ENCODE measurements at places on chromosomes 12 and 14.

DNA sequence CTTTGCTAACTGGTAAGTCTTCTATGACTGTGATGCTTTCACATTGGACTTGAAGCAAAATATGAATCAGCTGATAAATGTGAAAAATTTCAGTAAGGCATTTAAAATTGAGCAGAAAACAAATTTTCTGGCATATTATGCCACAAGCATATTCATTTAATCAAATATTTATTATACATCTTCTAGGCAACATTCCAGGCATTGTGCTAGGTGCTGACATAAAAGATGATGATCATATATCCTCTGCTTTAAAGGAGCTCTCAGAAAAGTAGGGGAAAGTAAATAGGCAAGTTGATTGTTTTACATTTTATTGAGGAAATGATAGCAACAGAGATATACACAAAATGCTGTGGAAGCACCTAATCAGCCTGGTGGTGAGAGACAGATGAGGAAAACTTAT is 248.9 kb downstream of the SLC16A7 start:
- DNase-seq = no peak

GRCh38 chr12:67442347-67442841 is 173.2 kb downstream of the CAND1 start:
- DNase-seq = no peak

DNA sequence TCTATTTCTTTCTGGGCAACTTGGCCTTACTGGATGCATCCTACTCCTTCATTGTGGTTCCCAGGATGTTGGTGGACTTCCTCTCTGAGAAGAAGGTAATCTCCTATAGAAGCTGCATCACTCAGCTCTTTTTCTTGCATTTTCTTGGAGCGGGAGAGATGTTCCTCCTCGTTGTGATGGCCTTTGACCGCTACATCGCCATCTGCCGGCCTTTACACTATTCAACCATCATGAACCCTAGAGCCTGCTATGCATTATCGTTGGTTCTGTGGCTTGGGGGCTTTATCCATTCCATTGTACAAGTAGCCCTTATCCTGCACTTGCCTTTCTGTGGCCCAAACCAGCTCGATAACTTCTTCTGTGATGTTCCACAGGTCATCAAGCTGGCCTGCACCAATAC is 5.3 kb downstream of the OR4N5 start:
- DNase-seq = no peak

GRCh38 chr12:122458105-122459035 is 35.9 kb upstream of the CLIP1 start:
- DNase-seq = no peak

GRCh38 chr12:6936636-6937480 is 6.8 kb upstream of the RNU7-1 start:
- peak; percentile 84 for DNase-seq

DNA sequence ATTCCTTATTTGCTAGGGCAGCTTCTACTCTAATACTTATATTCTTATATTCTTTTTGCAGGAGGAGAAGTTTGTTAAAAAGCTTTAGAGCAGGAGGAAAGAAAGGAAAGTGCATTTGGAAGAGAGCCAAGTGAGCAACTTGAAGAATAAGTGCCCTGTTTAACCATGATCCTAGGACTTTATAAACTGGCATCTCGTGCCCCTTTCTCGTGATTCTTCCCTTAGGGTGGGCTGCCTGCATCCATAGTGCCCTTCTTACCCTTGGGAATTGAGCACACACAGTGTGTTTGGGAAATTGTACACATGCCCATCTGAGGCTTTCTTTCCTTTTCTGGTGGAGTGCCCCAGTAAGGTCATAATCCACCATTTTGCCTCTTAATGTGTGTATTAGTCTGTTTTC is 141.9 kb downstream of the NUBPL start:
- DNase-seq = no peak

GRCh38 chr12:15536446-15536845 is 214.1 kb downstream of the PTPRO start:
- DNase-seq = no peak

DNA sequence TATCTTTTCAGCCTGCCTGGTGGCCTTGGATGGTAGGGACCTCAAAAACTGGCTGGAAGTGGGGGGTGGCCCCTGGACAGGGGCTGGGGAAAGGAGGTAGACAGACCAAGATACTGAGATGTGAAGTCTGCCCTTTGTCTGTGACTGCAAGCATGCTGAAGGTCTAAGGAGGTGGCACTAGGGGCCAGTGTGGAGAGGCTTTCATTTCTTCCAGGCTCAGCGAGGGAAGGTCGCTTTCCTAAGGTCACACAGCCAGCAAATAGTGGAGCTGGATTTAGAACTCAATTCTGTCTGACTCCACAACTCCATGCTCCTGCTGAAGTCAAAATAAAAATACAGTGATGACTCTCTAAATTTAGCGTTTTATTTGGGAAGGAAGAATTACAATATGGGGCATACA is 11.3 kb upstream of the PLBD2 start:
- no peak for DNase-seq

DNA sequence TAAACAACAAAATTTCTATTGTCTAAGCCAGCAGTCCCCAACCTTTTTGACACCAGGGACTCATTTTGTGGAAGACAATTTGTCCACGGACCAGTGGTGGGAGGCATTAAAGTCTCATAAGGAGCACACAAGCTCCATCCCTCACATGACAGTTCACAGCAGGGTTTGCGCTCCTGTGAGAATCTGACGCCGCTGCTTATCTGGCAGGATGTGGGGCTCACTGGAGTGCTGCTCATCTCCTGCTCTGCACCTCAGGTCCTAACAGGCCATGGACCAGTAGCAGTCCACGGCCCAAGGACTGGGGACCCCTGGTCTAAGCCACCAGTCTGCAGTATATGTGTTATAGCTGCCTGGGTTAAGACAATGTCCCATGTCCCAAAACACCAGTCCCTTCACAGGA is 27.2 kb downstream of the VCPKMT start:
- DNase-seq = no peak

GRCh38 chr14:64801800-64802199 is 77.9 kb downstream of the SPTB start:
- no peak for DNase-seq

- DNase-seq = no peak
Measured at GRCh38 chr14:97200245-97200644, 403.1 kb downstream of the VRK1 start.

- no peak for DNase-seq
Measured at GRCh38 chr12:80293759-80294158, 150.3 kb upstream of the PTPRQ start.

GRCh38 chr12:70338531-70338930 is 27.6 kb upstream of the KCNMB4 start:
- no peak for DNase-seq

- DNase-seq = no peak
Measured at GRCh38 chr12:59115526-59115925, 195.2 kb upstream of the LRIG3 start.

GRCh38 chr14:101088714-101089113 is 185.2 kb upstream of the RTL1 start:
- DNase-seq = no peak

- no peak for DNase-seq
Measured at GRCh38 chr14:21025371-21026273, 761 bp upstream of the NDRG2 start.

DNA sequence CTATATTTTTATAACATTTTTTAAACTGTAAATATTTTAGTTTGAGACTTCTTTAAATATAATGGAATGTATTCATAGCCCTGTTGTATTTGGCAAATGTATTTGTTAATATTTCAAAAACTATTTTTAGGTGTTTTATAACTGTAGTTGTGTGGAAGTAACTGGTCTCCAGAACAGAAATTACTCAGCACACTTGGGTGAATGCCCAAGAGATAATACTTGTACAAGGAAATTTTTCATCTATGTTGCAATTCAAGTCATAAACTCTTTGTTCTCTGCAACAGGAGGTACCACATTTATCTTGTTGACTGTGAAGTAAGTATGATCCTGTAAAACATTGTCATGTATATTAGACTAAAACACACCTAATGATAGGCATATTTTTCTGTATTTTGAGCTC is 72.8 kb downstream of the SLCO1B3 start:
- no peak for DNase-seq

GRCh38 chr12:22543246-22544037 is 900 bp downstream of the C2CD5 start:
- DNase-seq = peak; percentile 54

DNA sequence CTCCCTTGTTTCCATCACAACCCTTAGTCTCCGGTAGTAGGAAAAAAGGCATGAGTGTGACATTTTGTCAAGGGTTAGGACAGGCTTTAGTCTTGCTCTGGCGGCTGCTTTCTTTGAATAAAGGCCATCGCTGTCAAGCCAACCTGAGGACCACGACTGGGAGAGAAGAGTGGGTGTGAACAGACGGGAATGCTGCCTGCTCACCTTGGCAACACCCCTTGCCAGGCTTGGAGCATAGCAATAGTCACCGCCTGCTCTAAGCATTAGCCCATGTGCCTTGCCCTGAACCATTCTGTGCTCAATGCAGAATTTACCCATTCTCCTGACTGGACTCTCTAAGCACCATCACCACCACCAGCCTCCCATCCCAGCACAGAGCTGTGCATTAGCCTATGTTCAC is 36.2 kb downstream of the SPTB start:
- DNase-seq = no peak

GRCh38 chr12:724194-724855 is 28.1 kb upstream of the WNK1 start:
- DNase-seq = no peak

- DNase-seq = peak; percentile 31
Measured at GRCh38 chr14:75513911-75514672, 8.2 kb upstream of the BATF start.

DNA sequence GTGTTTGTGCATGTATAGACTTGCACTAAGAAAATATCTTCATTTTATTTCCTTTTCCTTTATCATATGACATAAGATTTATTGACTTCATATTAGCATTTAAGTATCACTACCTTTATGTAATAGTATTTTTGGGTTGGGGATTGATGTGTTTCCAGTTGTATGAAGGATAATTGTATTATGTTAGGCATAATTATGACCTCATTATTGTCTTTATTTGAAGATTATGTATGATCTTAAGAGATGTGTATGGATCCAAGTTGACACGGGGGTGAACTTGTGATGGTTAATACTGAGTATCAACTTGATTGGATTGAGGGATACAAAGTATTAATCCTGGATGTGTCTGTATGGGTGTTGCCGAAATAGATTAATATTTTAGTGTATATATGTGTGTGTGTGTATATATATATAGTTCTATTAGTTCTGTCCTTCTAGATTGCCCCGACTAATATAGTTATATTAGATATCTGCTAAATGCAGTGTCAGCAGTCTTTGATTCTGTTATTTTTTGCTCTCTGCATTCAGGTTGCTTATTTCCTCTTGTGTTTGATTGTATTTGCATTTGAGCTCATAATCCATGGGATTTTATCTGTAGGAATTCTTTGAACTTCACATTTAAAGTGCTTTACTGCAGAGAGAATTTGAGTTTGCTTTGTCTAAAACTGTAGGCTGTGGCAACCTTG is 211.0 kb downstream of the TMEM117 start:
- no peak for DNase-seq

- no peak for DNase-seq
Measured at GRCh38 chr12:26359576-26359975, 164.2 kb downstream of the SSPN start.

DNA sequence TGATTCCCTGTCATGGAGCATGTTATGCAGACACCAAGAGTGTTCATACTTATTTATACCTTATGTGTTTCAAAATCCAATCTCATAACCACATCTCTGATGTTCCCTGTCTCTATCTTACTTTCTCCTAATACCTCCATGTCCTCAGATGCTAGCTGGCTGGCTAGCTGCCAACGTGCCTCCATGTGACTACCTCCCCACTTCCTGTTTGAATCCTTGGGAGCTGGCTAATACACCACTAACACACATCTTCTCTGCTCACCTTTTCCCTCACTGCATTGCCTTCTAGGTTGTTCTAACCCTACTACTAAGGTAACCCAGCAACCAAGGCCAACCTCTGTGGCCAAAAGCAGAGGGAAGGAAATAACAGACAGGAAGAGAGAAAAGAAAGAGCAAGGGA is 27.3 kb downstream of the TTC5 start:
- no peak for DNase-seq

DNA sequence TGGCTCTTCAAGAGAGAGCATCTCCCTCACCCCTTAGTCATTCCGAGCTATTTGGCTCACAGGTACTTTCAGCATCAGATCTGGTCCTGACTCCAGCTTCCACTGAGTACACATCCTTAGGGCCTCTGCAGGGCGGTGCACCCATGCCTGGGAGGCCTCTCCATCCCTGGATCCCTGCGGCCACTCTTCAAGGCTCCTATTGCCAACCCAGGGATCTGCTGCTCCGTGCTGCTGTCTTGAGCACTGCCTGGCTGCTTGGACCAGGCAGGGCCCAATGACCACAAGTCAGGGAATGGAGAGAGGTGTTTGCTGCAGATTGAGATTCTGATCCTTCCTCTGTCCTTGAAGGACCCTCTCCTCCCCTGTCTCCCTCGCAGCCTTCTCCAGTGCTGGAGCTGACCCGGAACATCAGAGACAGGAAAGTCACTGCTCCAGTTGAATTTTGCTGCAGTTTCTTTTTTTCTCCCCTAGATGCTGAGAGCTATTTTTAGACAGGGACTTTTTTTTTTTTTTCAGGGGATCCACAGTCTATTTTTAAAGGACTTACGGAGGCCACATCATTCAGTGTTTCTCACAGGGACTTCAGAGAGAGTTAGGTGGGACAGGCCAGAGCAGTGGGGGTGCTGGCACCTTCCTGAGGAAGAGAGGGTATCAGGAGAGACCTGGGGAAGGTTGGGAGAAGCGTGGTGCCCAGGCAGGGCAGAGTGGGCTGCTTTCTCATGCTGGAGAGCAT is 50.1 kb upstream of the KCNA1 start:
- no peak for DNase-seq

GRCh38 chr12:1826867-1827705 is 6.7 kb downstream of the LRTM2 start:
- DNase-seq = no peak

DNA sequence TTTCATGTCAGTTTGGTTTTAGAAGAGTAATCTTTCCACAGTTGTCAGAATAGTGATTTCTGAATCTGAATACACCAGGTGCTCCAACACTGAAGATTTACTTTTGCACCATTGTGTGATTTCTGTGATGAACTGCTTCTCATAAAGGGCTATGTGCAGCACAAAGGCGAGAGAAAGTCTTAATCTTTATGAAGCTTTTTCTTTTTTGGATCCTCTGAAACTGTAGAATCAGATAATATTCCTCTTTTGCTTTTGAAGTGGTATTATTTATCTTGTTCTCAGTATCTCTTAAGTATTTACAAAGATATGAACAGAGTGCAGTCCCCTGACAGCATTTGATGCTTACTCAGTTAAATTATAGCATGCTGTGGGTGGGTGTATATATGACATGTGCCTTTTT is 207.8 kb downstream of the NAV3 start:
- DNase-seq = no peak

DNA sequence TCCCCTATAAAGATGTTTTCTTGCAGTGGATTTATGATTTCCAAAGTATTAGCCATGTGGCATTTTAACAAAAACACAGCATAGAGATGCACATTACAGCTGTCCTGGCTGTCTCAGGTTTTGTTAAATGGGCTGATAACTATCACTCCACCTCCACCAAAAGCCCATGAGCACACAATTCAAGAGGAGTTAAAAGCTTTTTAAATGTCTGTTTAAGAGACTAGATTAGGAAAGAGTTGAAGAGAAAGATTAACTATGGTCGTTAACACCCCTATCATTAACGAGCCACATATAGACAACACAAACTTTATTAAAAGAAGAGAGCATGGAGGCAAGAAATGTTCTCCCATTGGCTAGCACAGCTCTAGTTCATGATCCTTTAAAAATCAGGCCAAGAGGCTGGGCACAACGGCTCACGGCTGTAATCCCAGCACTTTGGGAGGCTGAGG is 14.5 kb downstream of the CBX5 start:
- no peak for DNase-seq
